GM10248 (cell line): ENCODE measurements at places on chromosomes 6 and 20.

DNA sequence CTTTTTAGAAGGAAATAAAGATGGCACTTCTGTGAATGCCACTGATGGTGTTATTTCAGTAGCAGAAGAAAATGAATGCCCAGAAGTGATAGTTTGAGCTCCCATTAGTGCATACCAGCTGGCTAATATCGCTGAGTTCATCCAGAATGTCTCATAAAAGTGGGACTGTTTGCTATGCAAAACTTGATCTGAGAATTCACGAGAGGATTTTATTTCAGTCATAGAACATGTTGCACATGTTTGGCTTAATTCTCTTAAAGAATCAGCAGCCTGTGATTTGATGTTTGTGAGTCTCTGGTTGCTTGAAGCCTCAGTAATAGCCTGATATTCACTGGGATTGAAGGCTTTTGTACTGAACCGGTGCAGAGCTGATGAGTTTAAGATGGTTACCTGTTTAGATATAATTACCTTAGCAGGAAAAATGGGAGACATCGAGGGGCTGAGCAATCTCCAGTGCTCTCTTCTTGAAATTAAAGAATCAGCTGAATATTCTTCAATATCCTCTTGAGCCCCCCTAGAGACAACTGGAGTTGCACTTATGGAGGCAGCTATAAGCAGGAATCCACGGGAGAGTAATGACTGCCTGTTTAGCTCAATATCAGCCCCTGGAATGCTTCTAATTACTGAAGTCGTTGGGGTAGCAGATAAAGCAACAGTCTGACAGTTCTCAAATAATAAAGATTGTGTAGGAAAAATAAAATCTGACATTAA is 955.5 kb downstream of the PHF3 start:
- DNase-seq = no peak

- DNase-seq = no peak
Measured at GRCh38 chr20:18971121-18971520, 157.5 kb downstream of the SCP2D1 start.

DNA sequence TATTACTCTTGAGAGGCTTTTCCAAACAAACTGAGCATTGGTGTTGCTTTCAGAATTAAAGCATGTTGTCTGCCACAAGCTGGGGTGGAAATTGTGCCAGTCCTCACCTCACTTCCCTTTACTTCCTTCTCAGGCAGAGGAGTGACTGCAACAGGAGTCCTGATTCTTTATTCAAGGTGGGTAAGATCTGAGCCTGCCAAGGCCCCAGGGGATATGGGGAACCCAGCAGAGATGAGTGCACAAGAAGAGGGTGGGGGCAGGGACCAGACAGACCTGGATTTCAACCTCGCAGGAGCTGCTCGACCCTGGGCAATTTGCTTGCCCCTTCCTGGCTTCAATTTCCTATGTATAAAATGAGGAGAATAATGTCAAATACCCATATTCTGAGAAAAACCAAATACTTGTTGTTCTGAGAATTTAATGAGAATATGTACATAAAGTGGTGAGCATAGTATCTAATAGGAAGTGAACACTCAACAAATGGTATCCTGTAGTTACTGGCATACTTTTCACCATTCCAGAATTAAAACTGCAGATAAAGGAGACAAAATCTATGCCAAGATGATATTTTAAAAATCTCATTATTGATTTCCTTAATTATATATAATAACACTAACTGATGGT is 17.8 kb downstream of the MAN1A1 start:
- no peak for DNase-seq

DNA sequence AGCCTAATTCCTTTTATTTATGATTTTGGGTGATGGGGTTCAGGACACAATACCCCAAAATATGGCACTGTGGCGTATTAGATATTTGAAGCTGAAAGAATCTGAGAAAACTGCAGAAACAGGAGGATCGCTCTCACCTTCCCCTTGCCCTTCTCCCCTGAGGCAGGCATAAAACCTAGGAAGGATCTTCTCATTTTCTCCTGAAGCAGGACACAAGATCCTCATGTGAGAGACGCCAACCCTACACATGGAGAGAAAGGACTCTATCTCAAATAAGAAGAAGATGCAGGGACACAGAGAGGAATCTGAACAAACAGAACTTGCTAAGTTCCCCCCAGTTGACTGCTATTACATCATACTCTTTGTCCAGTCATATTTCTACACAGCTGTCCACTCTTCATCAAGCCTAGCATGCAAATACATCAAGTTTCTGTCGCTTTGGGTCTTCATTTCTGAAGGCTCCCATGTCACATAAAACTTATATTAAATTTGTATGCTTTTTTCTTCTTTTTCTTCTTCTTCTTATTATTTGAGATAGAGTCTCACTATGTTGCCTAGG is 109.0 kb downstream of the DTNBP1 start:
- DNase-seq = no peak

DNA sequence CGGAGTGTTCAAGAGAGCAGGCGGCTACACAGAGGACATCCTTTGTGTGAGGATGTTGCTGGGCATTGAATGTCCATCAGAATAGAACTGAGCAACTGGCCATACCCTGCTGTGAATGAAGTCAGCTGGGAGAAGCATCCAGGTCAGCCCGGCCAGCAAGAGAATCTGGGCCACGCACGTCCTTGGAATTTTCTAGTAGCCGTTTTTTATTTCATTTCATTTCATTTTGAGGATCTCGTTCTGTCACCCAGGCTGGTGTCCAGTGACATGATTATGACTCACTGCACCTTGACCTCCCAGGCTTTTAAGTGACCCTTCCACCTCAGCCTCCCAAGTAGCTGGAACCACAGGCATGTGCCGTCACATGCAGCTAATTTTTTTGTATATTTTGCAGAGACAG is 97.9 kb downstream of the SSR1 start:
- no peak for DNase-seq

DNA sequence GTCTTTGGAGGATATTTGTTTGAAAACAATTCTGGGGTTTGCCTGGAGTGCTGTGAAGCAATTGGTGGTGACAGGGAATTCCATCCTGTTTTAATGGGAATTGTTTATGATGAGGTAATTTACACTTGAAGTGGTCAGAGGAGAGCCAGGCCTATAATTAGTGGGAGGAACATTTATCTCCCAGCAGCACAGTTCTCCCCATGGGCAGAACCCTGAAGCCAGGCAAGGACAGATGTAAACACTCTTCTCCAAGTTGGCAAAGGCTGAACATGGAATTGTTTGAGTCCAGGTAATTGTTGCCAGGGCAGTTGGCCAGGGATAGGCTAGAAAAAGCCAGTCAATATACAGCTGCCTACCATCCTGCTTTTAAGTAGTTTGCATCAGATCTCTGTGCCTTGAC is 789.7 kb downstream of the FRK start:
- DNase-seq = no peak

DNA sequence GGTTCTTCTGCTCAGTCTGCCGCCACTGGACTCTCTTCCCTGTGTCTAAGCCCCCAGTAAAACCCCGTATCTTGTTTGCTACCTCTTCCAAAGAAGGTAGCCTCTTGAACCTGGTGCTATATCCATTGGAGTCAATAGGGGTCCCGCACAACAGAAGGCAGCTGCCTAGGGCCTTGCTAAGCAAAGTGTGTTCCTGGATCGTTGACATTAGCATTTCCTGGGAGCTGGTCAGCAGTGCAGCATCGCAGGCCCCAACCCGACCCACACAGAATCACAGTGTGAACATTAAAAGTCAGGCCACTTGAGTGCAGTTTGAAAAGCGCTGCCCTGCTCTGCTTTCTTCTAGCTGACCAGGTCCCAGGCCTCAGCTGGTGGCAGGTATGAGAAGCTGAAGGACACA is 2.9 kb downstream of the ADA start:
- no peak for DNase-seq

GRCh38 chr6:112153926-112154607 is 66.7 kb downstream of the FAM229B start:
- no peak for DNase-seq

DNA sequence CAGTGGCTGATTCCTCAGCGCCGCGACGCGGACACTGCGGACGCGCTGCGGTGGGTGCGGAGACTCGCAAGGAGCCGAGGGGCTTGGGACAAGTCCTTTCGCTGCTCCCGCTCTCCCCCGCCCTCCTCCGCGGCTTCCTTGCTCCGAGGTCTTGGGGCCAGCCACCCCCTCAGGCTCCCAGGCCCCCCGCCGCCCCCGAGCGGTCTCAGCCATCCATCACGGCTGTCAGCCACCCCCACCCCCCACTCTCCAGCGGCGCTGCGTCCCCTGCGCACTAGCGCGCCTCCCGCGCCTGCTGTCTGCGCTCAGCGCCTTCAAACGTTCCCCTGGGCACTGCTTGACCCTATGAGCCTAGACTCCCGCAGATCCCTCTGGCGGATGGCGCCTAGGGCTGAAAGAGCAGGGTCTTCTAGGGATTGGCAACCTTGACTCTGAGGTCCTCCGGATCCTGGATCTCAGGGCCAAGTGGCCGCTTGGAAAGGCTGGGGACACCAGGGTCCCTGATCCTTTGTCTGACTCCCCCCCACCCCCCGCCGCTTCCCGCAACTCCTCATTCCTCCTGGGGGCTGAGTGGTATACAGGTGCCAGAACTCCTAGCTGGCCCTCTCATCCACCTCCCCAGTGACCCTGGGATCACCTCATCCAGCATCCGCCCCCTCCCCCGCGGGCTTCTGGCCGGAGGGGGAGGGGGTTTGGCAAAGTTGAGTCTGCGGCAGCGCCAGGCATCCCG is 1.4 kb downstream of the SLC12A5 start:
- no peak for DNase-seq

DNA sequence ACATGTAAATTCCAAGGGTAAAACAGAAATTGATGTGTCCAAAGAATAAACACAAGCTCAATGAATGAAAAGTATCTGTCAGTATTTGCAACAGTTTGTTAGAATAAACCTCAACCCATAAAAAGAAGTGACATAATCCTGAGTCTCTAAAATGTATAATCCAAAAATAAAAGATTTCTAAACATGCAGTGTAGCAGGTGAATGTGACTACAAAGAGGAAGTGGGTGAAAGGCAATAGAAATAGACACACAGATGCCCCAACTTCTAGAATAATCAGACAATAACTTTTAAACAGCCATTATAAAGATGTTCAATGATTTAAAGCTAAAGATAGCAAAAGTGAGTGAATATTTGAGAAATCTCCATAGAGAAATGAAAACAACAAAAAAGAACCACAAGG is 1009.2 kb upstream of the GJE1 start:
- no peak for DNase-seq

GRCh38 chr6:81138236-81138635 is 614.2 kb downstream of the TENT5A start:
- no peak for DNase-seq

DNA sequence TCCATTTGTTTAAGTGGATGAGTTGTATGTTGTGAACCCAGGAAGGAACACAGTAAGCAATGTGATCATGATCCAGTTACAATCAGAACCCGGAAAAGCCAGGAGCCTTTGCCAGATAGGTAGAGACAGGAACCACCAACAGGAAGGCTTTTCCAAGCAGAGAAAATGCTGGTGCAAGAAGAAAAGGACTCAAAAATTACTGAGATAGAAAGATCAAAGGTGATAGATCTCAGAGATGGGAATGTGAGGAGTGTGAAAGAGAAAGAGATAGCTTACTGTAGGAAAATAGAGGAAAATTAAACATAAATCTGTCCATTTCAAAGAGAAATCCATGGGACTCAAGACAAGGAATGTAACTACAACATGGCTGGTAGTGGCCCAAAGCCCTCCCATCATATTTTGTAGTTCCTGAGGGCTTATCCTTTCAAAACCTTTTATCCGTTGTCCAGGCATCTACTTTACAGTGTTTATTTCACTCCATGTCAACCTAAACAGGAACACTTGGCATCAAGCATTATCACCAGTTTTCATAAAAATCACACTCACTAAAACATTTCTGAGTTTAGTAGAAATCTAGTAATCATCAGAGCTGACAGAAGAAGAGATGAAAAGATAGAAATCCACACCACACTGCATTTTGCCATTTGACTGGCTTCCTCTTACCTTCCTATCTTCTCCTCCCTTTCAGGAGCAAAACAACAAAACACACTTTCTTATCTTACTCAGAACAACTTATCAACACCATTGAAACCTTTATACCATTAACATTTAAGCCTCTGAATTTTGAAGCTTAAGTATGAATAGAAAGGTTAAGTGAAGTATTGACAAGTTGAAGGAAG is 44.5 kb upstream of the STXBP5 start:
- no peak for DNase-seq

- DNase-seq = no peak
Measured at GRCh38 chr6:6880745-6881437, 226.9 kb upstream of the RREB1 start.

GRCh38 chr20:10249822-10250221 is 31.2 kb downstream of the SNAP25 start:
- DNase-seq = no peak

DNA sequence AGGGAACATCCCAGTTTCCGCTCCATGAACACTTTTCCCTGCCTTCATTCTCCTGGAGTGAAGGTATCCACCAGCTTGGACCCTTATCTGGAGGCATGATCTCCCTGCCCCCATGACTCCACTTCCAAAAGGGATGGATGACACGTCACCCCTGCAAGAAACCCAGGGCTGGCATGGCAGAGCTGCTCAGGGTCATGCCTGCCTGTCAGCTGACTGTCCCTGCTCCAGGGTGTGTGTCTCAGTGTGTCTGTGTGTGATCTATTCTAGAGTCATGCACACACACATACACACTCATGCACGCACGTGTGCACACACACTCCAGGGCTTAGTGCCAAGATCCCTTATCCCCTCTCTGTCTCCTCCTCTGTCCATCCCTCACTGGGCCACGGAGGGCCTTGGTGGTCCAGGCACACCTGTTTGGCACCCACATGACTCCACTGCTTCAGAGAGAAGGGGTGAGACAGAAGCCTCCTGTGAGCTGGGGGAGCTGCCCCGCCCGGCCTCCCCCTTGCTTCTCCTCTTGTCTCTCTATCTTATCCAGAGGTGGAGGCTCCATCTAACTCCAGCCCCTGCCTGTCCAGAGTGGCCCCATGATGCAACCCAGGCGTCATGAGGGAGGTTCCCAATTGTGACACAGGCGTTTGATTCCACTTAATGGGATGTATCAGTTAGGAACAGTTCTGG is 290.9 kb downstream of the CDC5L start:
- no peak for DNase-seq

- DNase-seq = no peak
Measured at GRCh38 chr6:109299776-109300564, 82.3 kb downstream of the CD164 start.

- DNase-seq = no peak
Measured at GRCh38 chr20:59620860-59621505, 16.6 kb downstream of the PHACTR3 start.

GRCh38 chr6:5866547-5867051 is 140.1 kb downstream of the NRN1 start:
- no peak for DNase-seq

DNA sequence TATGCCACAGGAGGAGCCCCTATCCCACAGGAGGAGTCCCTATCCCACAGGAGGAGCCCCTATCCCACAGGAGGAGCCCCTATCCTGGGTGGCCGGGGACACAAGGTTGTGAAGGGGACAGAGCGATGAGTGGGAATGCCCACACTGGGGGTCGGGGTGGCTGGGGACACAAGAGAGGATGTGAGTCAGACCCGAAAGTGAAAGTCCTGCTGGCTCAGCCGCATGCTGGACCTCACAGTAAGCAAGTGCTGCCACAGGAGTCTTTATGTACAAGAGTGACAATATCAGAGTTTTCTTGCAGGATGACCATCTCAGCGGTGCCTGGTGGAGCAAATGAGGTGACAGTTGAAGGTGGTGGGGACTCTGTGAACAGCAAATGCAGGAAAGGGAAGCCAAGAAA is 93.7 kb downstream of the PSMB1 start:
- DNase-seq = peak; percentile 70
